ENCODE measurements at places on chromosomes 4 and X.

DNA sequence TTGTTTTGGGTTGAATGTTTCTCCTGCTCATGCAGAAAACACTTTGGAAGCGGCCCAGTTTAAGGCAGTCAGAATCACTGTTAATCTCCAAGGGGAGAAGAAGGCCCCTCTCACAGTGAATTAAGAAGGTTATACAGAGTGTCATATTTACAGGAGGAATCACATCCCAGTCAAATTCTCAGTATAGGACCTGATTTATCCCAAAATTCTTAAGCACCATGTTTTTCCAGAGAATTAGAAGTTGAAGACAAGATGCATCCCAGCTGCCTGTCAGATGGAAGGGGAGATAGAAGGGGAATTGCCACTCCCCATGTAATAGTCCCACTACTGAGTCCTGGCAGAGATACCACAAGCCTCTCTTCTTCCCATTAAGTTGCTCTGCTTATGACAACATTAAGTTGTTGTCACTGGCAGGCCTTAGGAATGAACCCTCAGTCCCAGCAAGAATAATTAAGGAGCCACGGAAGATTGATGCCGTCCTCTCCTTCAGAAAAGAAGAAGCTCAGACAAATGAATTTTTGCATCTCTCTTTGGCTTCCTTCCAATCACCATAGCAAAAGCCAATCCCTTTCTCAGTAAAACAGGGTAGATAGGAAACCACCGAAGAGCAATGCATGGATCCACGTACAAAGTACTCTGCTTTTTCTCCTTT, 138.4 kb downstream of the LDB2 start:
- no peak for DNase-seq

- peak; percentile 17 for DNase-seq
Measured at GRCh38 chrX:43349363-43349762, 306.7 kb upstream of the MAOA start.

- no peak for DNase-seq
Measured at GRCh38 chrX:105527759-105528158, 294.6 kb upstream of the NRK start.

DNA sequence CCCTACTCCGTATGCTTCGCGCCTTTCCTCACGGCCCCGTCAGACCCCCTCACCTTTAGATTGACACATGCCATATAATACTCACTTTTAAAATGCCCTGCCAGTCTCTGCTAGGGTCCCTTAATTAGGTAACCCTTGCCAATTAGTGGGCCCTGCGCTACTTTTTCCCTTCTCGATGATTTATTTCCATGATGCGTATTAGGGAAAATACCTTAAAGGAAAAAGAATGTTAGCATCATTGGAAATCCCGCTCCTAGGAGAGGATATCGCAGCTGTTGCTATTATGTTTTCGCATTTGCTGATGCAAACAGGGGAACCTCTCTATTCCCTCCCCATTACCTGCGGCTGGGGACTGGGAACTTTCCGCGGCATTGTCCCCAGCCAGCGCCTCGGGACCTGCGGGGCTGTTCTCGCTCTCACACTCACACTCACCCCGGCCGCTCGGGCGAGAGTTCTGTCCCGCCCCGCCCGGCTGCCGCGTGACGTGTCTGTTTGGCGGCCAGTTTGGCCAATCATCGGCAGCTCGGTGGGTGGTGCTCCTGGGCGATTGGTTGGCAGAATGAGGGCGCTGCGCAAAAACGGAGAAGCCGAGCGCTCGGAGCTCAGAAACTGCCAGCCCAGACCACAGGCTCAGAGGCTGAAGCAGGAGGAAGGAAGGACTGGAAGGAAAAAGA, at the start of gene PCDH10:
Gene PCDH10, plus strand, starts transcription at position 605 of the 674 bp plus-strand sequence. CDS start 847 bp downstream, outside the sequence.
- no peak for DNase-seq

DNA sequence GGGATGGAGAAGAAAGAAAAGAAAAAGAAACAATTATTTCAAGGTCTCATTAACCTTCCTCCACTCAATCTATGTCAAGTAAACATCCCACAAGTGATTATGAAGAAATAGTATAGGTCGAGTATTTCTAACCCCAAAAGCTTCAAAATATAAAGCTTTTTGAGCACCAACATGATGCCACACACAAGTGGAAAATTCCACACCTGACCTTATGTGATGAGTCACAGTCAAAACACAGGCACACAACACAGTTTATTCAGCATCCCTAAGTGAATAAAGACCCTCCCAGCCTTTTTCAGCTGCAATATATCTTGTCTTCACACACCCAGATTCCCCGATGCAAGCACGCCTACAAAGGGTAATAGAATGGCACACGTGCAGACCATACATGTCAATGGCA, 51.7 kb upstream of the VEGFC start:
- DNase-seq, result no peak
